Fibroblast of mammary gland (primary cell): ENCODE measurements at places on chromosomes 2 and 18.
A peak's percentile ranks its signal among the peaks of the same experiment; 100 is the strongest.

DNA sequence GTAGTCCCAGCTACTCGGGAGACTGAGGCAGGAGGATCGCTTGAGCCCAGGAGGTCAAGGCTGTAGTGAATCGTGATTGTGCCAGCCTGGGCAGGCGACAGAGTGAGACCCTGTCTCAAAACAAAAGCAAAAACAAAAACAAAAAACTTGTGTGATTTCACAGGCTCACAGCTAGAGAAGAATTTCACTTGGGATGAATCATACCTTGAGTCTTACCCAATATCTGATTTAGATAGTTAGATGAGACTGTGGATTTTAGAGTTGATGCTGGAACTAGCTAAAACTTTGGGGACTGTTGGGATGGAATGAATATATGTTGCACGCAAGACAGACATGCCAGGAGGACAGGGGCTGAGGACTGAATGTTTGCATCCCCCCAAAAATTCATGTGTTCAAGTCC lies 4.4 kb downstream of the ANKRD29 start:
- peak; percentile 46 for DNase-seq

GRCh38 chr2:30655660-30656059 lies 151.6 kb downstream of the CAPN13 start:
- peak; percentile 18 for DNase-seq

- peak; percentile 13 for DNase-seq
These were observed 89.6 kb downstream of the GCA start for GRCh38 chr2:162433491-162433890.

DNA sequence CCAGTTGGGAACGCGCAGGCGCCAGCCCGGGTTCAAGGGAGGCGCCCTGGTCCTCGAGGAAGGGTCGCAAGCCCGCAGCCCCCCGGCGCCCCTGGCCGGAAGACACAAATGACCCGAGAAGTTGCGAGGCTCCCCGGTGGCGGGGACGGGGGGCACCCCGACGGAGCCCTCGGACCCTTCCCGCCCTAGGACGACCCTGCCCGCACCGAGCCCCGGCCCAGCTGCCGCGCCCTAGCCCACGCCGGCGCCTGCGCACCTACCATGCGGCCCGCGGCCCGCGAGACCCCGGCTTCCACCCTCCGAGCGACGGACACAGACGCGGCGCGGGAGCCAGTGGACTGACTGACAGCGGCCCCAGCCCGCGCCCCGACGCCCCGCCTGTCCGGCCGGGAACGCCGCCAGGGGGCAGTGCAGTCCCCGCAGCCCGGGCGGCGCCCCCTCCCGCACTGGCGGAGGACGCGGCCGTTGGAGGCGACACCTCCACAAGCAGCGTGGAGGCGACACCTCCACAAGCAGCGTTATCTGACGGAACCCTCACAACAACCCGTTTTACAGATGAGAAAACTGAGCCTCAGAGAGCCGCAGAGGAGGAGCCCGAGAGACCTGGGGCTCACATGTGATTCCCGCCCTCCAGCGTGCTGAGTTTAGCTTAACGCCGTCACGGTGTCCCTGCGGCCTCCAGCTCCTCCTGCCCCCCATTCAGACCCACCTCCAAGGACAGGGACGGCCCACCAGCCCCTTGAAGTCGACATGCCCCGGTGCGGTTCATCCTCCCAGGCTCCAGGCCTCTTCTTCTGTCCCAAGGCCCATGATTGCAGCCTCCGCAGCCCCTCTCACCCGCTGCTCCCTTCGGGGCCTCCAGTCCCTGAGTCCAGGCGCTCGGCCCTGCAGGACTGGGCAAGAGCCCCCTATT lies at the start of gene NMUR1:
Gene NMUR1, minus strand, starts transcription at position 347 of the 913 bp plus-strand sequence. Its CDS starts 84 bp downstream, at position 263.
- DNase-seq, result no peak

DNA sequence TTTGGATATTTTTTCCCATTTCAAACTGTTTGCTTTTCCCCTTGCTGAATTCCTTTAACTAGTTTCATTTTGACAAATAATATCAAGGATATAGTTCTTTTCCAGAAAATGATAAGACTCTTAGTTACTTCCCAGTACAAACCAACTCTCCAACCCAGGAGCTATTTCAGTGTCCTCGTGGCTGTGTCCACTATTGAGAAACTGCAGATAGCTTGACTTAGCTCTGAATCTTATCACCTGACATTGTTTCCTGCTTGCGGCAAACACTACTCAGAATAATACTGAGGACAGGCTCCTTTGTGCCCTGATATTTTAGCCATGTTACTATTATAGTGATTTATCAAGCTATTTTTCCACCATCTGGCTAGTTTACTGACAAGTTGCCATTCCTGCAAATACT lies 74.6 kb downstream of the KLF7 start:
- no peak for DNase-seq

- no peak for DNase-seq
These were observed 122.2 kb downstream of the ACKR3 start for GRCh38 chr2:236691799-236692167.

DNA sequence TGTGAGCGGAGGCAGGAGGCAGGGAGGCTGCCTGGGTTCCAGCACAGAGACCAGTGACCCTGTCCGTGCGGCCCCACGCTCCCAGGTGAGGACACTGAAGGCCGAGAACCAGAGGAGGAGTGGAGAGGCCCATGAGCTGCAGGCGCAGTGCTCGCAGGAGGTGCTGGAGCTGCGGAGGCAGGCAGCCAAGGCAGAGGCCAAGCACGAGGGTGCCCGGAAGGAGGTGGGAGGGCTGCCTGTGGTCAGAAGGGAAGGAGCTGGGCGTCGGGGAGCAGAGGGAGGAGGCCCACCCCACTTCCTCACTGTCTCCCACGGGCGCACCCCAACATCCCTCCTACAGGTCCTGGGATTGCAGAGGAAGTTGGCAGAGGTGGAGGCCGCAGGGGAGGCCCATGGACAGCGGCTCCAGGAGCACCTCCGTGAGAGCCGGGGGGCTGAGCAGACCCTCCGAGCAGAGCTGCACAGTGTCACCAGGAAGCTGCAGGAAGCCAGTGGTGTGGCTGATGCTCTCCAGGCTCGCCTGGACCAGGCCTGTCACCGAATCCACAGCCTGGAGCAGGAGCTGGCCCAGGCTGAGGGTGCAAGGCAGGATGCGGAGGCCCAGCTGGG lies 33.0 kb upstream of the SNED1 start:
- no peak for DNase-seq

- no peak for DNase-seq
These were observed 128.7 kb downstream of the CTIF start for GRCh38 chr18:48667276-48668254.

DNA sequence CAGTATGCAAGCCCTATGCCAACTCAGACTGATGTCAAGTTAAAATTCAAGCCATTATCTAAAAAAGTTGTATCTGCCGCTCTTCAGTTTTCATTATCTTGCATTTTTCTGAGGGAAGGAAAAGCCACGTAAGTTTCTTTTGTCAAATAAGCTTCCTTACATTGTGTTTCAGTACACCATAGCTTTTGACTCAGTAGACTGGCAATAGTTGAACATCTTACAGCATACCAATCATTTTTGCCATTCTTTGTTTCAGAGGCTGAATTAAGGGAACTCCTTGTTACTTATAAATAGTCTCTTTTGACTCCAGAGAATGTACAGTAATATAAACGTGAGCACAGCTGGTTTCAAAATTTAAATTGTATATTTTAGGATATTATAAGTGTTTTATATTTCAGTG lies 120.6 kb downstream of the EHBP1 start:
- no peak for DNase-seq

- DNase-seq, result no peak
These were observed 15.0 kb upstream of the NTSR2 start for GRCh38 chr2:11684894-11685460.

DNA sequence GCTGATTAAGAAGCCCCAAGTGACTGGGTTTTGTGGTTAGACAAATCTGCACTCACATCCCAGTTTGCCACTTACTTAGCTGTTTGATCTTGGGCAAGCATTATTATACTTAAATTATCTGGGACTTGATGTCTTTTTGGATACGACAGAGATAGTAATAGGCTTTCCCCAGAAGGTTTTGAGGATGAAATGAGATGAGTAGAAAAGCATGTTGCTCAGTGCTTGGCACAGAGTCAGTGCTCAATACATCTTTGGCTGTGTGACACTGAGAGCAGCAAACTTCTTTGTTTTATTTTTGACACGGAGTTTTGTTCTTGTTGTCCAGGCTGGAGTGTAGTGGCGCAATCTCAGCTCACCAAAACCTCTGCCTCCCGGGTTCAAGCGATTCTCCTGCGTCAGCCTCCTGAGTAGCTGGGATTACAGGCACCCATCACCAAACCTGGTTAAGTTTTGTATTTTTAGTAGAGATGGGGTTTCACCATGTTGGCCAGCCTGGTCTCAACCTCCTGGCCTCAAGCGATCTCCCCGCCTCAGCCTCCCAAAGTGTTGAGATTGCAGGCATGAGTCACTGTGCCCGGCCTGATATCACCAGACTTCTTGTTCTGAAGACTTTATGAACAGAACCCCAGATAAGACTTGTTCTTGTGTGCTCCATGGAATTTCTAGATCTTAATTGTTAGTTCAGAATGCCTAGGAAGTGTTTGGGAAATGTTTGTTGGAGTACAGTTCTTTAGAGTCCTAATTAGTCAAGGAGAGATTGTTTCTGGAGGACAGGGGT lies 521.2 kb downstream of the SLC4A3 start:
- DNase-seq, result peak; percentile 17

- peak; percentile 33 for DNase-seq
These were observed 161.0 kb upstream of the ZFP36L2 start for GRCh38 chr2:43387092-43388062.

DNA sequence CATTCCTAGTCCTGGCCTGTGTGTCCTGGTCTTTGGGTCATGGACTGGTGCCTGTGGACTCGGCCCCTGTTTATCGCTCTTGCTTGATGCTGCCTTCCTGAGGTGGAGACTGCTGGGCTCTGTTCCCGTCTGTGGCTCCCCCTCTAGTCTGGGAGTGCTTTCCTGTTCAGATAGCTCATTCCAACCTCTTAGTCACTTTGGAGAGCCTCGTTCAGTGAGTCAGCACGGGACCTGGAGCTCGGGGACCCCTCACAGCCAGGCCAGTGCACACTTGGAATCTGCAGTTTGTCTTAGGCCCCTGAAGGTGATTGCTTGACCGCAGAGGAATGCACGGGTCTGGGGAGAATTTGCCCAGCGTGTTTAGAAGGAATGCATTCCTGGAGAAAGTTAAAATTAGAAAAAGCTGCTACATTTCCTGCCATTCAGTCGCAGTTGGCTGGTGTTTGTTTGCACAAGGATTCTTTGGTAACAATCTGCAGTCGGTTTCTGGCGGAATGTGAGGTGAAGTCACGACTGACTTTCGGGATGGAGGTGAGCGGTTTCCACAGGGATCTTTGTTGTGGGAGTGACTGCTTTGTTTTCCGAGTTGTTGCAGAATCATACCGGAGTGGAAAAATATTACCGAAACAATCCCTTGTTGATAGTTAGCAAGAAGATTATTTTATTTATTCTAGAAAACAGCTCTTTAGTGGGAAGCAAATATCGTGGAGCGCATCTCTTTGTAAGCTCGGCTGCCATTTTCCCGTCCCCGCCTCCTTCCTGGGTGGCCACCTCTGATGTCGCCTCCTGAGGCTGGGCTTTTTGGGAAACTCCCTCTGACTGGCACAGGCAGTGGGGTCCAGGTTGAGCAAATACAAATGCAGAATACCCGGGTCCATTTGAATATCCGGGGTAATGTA lies 29.6 kb downstream of the SH3BP4 start:
- peak; percentile 99 for DNase-seq

- DNase-seq, result peak; percentile 62
These were observed 70.6 kb downstream of the RPE start for GRCh38 chr2:210072922-210073509.

GRCh38 chr2:62653582-62654422 lies 51.7 kb upstream of the EHBP1 start:
- DNase-seq, result no peak

- DNase-seq, result no peak
These were observed 251.9 kb downstream of the GRB14 start for GRCh38 chr2:164369366-164369765.

- no peak for DNase-seq
These were observed 183.0 kb downstream of the PMAIP1 start for GRCh38 chr18:60082790-60083189.

DNA sequence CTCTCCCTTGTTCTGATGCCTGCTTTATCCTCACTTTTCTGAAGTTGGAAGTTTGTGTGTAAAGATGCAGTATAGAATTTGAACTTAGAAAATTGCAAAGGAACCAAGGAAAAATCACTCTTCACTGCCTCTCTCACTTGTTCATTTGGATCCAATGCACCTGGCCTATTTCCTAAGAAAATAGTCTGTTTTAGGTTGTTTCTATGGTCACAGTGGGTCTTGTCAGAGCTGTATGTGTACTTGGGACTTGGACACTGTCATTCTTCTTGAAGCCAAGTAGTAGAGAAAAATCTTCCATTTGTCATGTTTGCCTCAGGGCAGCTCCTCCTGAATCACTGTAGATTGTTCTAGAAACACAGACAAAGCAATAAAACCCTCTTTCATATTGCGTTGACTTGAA lies 80.3 kb upstream of the SESTD1 start:
- no peak for DNase-seq

DNA sequence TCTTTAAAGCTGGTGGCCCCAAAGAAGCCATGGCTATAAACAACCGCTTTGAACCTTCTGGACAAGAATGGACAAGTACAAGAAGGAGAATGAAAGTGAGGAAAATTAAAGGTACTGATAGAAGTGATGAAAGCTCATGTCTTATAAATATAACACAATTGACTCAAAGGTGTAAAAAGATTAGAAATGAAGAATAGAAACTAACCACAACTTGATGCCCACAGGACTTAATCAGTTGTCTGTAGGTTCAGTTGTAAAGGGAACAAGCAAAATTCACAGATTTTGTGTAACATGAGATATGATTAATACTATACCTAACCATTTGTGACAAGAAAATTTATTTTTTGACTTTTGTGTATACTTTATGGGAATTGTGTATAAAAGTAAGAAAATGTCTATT lies 135.7 kb downstream of the NUP35 start:
- no peak for DNase-seq

GRCh38 chr2:144379851-144380311 lies 140.0 kb downstream of the ZEB2 start:
- DNase-seq, result no peak

- no peak for DNase-seq
These were observed 57.1 kb downstream of the LONRF2 start for GRCh38 chr2:100265226-100265625.

GRCh38 chr2:88673363-88673762 lies 18.1 kb upstream of the RPIA start:
- DNase-seq, result no peak

DNA sequence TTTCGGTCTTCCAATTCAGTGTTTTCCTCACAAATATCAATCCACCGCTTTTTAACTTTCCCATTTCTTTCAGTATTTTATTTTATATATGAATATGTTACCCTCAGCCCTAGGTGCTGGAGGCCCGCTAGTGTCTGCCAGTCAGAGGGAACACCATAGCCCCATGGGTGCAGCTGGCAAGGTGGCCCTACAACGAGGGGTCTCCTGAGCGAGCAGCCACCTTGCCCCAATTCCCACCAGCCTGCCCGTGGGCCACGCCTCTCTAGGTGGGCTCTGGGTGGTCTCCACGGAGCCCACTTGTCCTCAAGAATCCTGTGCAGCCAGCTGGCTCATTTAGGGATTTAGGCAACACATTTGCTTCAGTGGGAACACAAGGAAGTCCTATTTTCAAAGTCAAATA lies 72.5 kb upstream of the RGPD5 start:
- DNase-seq, result no peak

- DNase-seq, result peak; percentile 43
These were observed 5.2 kb downstream of the FHOD3 start for GRCh38 chr18:36302676-36303075.

GRCh38 chr2:48069769-48070168 lies 163.5 kb upstream of the FBXO11 start:
- DNase-seq, result no peak

GRCh38 chr2:180907731-180908130 lies 72.7 kb upstream of the UBE2E3 start:
- peak; percentile 88 for DNase-seq
